DMS 273 treated with DMSO at 0.1 percent for 48 hours (cell line): ENCODE measurements at places on chromosomes 3 and 15.

- no peak for DNase-seq
Measured at GRCh38 chr15:54567408-54568035, 589.3 kb downstream of the UNC13C start.

- no peak for DNase-seq
Measured at GRCh38 chr3:71304684-71305083, 278.8 kb downstream of the FOXP1 start.

DNA sequence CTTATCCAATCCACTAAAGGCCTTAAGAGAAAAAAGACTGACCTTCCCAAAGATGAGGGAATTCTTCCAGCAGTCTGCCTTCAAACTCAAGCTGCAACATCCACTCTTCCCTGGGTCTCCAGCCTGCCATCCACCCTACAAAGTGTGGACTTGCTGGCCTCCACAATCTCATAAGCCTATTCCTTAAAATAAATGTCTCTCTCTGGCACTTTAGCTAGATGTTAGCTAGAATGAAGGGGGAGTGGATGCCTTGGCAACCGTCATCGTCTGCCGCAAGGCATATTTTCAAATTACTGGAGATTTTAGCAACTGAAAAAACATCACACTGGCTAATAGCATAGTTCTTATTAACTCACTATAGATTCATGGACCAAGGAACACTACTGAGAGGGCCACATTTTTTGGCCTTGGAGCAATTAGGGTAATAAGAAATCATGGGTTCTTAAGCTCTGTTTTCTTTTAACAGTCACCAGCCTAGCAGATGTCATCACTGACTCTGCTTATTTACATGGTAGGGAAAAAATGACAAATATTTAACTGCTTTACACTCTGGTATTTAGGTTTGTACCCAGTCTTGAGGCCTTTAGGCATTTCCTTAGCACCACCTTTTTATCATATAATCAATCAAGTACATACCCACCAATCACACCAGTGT, 245.3 kb downstream of the MYRIP start:
- no peak for DNase-seq

DNA sequence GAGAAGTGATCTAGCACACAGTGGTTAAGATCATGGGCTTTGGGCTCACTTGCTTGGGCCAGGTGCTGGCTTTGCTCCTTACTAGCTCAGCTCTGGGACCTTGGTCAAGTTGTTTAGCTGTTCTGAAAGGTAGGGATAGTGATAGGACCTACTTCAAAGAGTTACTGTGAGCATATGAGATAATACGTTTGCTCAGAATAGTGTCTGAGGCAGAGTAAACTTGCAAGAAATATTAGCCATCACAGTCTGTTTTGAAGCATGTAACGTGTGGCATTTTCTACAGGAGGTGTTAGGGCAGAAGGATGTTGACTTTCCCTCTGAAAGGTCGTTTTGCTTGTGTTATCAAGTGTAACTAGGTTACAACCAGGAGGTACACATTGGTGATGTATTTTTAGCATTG, 34.5 kb upstream of the NFKBIZ start:
- DNase-seq: no peak

DNA sequence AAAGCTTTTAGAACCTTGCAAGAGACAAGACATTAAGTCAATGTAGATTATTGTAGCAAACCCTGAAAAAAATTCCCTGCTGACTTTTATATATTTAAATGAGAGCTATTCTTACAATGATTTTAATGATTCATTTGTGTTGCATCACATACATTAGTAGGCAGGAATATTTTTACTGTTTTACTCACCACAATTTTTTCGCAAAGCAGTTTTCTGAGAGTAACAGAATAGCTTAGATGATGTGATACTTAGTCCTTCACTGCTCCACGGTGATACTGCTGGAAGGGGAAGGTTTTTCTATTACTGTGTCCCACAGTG, 43.9 kb upstream of the CLRN1 start:
- no peak for DNase-seq

DNA sequence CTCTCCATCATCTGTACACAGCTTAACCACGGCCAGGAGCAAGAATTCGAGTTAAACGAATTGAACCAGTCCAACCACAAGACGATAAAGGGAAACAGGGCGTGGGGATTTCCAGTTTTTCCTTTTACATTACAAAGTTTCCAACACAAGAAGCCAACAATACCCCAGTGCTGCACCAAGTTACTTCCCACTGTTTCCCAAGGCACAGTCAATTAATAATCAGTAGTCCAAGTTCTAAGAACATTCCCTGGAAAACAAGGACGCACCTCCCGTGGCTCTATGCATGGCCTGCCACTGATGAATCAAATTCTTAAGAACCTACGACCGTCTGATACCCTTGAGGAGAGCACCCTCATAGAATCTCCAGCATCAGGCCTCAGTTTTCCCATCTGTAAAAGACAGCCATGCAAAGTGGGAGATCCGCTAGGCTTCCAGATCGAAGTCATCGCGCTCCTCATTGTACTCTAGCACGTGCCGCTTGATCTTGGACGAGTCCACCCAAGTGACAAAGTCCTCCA, 774 bp downstream of the IMP3 start:
- no peak for DNase-seq

DNA sequence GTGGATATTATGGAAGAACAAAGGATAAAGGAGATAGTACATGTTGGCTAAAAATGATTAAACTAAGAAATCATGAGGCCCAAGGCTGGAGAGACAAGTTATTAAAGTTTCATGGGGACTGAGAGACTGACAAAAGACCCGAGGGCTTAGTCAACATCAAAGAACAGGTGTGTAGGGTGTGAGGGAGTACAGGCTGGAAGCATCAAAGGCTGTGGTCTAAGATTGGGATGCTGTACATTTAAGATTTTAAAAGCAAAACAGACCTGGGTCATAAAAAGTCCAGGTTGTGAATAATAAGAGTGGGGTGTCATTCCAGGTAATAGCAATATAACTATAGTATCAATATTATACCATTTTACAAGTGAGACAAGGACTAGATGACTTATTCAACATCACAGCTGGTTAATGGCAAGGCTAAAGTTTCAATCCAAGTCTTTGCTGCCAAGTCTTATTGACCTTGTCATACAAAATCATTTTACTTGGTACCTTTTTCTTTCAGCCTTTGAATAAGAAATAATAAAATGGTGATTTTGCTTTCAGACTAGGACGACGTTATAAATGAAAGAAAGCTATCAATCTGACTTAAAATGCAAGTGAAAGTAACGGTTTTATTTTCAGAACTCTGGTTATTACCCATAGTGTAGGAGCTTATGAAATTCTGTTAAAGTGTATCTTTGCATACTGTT, 211.6 kb downstream of the TNIK start:
- no peak for DNase-seq

DNA sequence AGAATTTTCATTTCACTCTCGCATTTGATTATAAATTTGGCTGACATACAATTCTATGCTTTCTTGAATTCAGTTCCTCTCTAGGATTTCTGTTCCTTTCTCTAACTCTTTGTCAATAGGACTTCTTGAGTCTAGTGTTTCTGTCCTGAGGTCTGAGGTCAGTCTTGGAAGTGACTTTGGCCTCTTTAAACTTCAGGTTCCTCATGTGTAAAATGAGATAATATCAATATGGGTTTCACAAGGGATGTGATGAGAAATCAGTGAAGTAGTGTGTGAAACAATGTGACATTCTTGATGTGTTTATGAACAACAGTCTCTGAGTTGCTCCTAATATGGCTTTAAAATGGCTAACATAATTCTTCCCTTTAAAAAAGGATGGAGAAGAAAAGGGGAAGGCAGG, 92.2 kb downstream of the SV2B start:
- DNase-seq: no peak

DNA sequence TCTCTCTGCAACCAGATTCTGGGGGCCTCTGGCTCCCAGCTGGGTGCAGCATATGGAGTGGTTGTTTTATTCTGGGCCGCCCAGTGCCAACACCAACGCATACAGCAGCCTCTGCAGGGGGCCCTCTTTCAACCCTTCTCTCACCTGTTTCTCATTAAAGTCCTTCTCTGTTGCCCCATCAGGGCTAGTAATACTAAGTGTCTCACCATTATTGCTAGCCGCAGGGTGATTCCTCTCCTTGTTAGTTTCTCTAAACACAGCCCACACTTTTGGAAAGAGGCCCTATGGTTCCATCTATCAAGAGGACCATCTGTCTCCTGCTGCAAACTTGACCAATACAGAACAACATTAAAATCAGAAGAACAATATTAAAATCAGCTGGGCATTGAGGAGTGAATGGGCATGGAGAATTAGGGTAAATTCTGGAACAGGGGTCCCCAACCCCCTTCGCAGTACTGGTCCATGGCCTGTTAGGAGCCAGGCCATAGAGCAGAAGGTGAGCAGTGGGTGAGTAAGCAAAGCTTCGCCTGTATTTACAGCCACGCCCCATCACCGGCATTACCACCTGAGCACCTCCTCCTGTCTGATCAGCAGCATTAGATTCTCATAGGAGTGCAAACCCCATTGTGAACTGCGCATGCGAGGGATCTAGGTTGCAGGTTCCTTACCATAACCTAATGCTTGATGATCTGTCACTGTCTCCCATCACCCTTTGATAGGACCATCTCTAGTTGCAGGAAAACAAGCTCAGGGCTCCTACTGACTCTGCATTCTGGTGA, 36.5 kb downstream of the ALS2CL start:
- peak; percentile 37 for DNase-seq

GRCh38 chr3:152885076-152885475, 50.1 kb downstream of the P2RY1 start:
- DNase-seq: no peak

DNA sequence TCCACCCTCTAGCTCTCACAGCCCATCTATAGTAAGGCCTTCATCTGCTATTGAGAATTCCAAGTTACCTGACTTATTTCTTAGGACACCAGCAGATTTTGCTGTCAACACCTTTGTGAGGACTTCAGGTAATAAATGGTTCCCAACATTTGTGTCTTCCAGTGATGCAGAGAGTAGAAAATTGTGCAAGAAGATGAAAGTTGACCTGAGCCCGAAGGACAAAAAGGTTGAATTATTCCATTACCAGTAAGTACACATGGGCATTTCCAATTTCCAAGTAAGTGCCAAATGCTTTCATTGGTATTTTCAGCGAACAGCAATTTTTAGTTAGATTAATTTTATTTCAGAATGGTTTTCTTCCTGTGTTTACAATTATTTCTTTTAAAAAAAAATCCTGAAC, 35.4 kb downstream of the PDIA5 start:
- DNase-seq: no peak

- no peak for DNase-seq
Measured at GRCh38 chr15:83714939-83715628, 61.2 kb downstream of the ADAMTSL3 start.

DNA sequence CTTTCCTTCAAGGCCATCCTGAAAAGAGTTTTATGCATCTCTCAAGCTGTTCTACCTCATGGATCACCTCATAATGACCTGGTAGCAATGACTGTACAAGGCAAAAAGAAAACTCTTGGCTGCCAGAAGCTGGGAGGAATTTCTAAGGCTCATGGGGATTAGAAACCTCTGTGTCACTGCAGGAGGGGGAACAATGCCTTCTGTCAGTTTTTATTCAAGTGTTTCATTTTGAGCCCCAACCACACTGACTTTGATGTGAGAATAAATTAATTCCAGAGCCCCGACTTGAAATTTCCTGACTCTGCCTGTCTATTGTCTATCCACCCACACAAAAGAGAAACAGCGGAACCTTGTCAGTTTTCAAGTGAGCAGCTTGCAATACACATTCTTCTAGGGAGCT, 58.7 kb upstream of the MRPL3 start:
- DNase-seq: no peak

DNA sequence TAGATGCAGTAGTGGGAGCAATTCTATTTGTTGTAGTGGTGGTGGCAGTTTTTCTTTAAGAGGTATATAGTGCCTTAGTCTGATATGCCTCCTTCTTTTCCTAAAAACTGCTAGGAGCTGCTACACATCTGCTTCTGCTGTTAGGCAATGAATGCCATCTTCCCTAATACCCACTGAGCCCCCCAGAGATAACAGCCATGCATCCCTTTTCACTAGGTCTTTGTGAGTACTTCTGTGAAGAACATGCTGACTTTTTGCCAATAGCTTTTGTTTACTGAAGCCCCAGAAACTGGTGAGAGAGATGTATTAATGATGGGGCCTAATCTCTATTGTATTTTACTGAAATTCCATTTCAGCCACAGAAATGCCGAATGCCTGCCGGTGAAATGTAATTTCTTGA, 92.6 kb upstream of the CHL1 start:
- no peak for DNase-seq

DNA sequence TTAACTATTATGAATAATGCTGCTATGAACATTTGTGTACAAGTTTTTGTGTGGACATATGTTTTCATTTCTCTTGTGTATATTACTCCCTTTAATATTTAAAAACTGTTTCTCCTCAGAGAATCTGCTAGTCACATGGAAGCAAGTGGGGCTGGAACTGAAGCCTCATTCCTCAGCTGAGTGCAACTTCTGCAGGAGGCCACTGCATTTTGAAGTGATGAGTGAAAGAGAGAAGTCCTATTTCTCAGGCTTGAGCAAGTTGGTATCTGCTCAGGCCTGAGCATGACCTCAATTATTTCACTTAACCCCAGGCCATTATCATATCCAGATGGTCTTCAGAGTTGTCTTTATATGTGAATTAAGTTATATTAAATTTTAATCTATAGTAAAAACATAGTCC, 11.5 kb downstream of the TLR9 start:
- DNase-seq: no peak

DNA sequence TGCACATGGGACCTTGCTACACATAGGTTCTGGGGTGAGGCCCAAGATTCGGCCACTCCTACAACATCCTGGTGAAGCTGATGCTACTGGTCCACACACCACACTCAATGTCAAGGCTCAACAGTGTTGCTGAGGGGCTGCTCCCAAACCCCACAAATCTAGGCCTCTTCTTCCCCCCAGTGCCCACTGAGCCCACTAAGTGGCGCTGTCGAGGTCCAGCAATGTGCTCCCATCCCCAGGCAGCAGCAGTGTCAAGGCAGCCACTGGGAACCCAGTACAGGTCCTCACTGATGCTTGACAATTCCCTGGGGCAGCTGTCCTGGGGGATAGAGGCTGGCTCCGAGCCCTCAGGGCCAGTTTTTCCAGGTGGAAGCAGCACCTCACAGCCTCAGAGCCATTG, 21.5 kb downstream of the SCN5A start:
- no peak for DNase-seq

GRCh38 chr3:181493423-181493822, 218.3 kb upstream of the SOX2 start:
- DNase-seq: no peak

DNA sequence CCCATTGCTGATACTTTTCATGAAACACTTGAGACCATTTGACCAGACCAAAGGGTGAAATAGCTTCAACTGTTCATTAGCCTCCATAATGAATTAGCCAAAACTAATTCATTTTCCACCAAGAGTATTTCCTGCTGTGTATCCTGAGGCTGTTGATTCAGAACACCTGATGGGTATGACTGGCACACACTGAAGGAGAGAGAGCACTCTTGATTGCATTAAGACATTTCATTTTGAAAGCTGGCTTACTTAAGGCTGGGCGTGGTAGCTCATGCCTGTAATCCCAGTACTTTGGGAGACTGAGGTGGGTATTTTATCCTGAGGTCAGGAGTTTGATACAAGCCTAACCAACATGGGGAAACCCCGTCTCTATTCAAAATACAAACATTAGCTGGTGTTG, 175.6 kb downstream of the AGBL1 start:
- no peak for DNase-seq
